ENCODE measurements at places on chromosomes 13 and 19.

GRCh38 chr13:31314961-31315360 is 115.2 kb downstream of the B3GLCT start:
- H3K4me3 ChIP-seq, result no peak overlapping the region
- H3K27ac ChIP-seq, result no peak overlapping the region
- DNase-seq, result no peak

- H3K4me1 ChIP-seq, result peaks cover 28% of the 10 kb centered on the region
- H3K4me3 ChIP-seq, result no peak overlapping the region
- no peak for DNase-seq
These were observed 483.6 kb downstream of the PCDH20 start for GRCh38 chr13:60931858-60932546.

DNA sequence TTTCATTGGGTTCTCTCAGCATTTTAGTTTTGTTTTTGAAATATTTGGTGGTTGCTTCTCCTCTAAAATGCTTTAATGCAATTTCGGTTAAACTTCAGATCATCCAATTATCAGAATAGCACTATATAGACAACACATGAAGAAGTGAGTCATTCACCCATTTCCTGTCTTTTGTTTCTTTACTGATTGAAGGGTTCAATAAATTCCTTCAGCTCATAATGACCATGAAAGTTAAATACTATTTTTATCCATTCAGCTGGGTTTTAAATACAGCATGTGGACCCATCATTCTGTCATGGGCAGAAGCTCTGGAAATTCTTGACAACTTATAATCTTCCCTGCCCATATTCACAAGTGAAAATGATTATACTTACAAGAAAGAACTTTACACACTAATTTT is 187.2 kb downstream of the ITGBL1 start:
- no peak for DNase-seq
- H3K27me3 ChIP-seq, result no peaks in the 10 kb centered on the region
- H3K4me3 ChIP-seq, result no peak overlapping the region
- H3K36me3 ChIP-seq, result no peaks in the 10 kb centered on the region

DNA sequence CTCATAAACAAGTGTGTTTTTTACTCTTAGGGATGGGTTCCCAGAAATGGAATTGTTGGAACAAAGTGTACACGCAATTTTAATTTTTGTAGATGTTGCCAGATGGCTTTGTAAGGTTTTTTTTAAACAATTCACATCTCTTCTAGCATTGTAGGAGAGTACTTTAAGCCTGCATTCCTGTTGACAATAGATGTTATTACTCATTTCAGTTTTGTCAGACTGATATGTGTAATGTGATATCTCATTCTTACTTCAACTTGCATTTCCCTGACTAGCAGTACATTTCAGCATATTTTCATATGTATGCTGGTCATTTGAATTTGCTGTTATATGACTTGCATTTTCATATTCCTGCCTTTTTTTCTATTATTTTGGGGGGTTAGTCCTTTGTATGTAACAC is 186.6 kb upstream of the SLITRK6 start:
- H3K36me3 ChIP-seq, result no peaks in the 10 kb centered on the region
- H3K27ac ChIP-seq, result no peak overlapping the region
- H3K4me3 ChIP-seq, result no peak overlapping the region
- no peak for DNase-seq
- peaks cover 8% of the 10 kb centered on the region for H3K4me1 ChIP-seq

DNA sequence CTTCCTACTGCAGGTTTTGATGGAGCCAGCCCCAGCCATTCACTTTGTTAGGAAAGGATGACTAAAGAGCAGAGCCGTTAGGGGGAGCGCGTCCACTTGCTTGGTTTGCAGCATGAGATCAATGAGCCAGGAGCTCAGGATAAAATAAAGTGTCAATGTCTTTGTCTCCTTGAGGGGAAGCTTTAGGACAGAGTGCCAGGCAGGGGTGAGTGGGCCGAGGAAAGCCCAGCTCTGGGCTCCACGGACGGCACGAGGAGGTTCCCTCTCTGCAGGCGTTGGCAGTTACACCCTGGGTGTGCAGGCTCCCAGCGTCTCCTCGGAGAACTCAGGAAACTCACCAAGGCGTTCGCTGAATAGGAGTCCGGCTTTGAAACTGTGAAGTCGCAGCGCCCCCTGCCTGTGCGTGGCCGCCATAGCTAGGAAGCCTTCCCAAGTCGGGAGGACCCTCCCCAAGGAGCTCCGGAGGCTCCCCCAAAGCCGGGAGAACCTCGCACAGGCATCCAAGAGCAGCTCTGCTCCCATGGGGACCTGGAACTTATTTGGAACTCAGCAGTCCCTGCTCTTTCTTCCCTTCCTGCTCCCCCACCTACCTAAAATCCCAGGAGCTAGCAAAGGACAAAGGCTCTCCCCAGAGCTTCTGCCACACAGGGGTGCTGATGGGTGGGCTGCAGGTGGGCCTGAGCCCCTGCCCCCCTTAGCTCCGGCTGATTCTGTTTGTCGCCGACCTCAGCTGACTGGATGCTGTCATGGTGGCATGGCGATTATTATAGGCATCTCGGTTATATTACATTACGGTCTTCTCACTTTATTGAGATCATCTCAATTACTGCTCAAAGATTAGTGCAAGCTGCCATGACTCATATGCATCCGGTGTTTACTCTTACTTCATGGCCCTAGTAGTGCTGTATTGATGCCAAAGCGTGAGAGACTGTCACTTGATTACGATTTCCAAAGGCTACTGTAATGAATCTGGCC is 34.4 kb downstream of the GSX1 start:
- peaks cover 50% of the 10 kb centered on the region for H3K27me3 ChIP-seq
- H3K36me3 ChIP-seq, result no peaks in the 10 kb centered on the region
- no peaks in the 10 kb centered on the region for H3K4me1 ChIP-seq
- H3K27ac ChIP-seq, result no peak overlapping the region

DNA sequence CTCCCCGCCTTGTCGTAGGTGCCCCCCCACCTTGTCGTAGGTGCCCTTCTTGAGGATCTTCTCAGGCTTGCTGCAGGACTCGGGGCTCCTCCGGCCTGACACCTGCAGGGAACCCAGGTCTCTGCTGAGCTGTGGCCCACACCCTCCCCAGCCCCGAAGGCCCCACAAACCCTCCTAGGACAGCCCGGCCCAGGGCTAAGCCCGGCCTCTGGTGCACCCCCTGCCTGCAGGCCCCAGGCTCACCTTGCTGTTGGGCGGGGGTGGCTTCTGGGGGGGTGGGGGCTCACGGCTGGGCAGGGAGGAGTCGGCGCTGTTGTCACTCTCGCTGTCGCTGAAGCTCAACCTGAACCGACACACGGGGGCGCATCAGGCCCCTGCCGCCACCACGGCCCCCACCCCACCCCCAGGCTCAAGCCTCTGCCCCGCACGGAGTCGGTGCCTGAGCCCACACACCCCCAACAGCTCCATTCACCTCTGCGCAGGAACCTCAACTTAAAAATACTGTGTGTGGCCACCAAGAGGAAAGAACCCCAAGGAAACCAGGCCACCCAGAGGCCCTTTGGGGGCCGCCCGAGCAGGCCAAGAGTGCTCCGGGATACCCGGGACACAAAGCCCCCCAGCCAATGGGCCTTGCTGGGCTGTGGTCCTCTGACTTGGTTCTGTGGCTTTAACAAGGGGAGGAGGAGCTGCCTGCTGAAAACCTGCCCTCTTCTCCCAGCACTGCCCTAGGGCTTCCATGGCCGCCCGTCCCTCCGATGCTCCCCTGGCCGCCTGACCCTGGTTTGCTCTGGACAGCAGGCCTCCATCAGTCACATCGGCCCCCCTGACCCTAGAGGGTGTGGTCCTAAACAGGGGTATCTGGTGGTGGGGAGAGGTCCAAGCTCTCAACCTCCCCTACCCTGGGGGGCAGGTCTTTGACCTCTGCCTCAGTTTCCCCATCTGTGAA is 65.8 kb downstream of the MLLT1 start:
- H3K4me3 ChIP-seq, result no peak overlapping the region
- no peaks in the 10 kb centered on the region for H3K4me1 ChIP-seq
- DNase-seq, result peak; percentile 34

DNA sequence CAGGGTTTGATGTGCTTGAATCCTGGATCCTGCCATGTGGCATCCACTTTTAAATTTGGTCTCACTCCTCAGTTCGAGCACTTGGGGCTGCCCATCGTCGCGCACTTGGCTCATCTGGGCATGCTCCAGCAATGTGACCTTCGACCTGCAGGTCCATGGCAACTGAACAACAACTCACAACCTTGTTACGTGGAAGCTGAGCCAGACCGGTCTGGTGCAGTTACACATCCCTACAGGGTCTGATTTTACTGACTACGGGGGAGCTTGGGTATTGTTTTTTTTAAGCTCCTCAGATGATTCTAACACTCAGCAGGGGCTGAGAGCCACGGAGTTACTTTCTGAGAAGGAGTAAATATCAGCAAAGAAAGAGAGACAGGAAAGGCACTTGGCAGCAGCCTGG is 769.6 kb downstream of the UQCRFS1 start:
- H3K4me3 ChIP-seq, result no peak overlapping the region
- no peaks in the 10 kb centered on the region for H3K27me3 ChIP-seq
- H3K27ac ChIP-seq, result no peak overlapping the region
- DNase-seq, result no peak
- H3K4me1 ChIP-seq, result no peaks in the 10 kb centered on the region

DNA sequence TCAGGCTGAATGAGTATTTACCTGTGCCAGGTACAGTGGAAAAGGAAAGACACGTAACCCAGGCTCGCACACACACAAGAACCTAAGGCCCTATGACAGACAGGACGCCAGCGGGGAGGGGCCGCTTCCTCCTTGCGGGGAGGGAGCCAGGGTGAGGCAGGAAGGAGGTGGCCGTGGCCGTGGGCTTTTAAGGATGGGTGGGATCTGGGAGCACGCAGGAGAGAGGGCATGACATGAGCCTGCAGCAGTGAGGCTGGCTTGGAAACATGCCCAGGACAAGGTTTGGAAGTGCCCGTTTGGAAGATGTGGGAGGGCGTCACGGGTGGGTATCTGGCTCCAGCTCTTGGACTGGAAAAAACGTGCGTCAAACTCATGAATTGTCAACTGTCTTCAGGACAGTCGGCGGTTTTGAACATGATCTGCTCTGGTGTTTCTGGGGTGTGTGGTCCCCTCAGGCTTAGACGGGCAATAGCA is 20.1 kb downstream of the SH3GL1 start:
- peaks cover 49% of the 10 kb centered on the region for H3K4me1 ChIP-seq
- H3K36me3 ChIP-seq, result peaks cover 3% of the 10 kb centered on the region
- peak overlapping the region; percentile 90 for H3K27ac ChIP-seq
- H3K27me3 ChIP-seq, result no peaks in the 10 kb centered on the region
- peak; percentile 60 for DNase-seq

DNA sequence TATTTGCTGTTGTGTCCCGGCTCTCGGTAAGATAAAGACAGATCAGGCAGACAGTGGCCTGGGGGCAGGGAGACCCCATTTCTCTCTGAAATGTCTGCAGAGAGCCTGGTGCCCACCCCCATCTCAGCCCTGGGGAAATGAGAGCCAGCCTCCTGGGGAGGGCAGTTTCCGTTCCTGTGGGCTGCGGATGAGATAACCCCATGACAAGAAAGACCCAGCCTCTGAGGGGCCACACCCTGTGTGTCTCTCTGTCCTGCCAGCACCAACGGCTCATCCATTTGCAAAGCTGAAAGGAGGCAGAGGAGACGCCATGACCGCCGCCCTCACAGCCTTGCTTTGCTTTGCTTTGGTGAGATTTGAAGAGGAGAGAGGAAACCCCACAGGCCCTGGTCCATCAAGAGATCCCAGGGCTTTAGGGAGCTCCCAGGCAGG is 28.1 kb upstream of the KIR3DL3 start:
- no peak overlapping the region for H3K4me3 ChIP-seq
- no peak for DNase-seq
- no peak overlapping the region for H3K27ac ChIP-seq

- H3K4me3 ChIP-seq, result no peak overlapping the region
- no peak overlapping the region for H3K27ac ChIP-seq
- no peaks in the 10 kb centered on the region for H3K36me3 ChIP-seq
These were observed 16.2 kb upstream of the MISP start for GRCh38 chr19:734716-735115.

DNA sequence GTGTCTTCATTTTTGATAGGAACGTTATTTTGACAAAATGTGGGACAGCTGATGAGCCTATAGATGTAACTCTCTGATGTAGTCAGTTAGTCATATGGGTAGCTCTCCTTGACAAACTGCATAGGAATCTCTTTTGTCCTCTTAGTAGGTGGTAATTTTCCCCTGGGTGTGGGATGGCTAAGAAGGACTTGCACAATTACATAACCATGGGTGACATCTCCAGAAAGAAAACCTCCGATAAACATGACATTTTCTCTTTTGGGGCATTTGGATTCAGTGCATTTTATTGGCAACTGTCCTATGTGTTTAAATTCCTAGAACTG is 41.8 kb downstream of the IGFL3 start:
- peaks cover 4% of the 10 kb centered on the region for H3K4me1 ChIP-seq
- H3K27ac ChIP-seq, result no peak overlapping the region
- H3K4me3 ChIP-seq, result no peak overlapping the region
- no peaks in the 10 kb centered on the region for H3K27me3 ChIP-seq
- DNase-seq, result no peak

GRCh38 chr13:102571075-102571474 is 25.7 kb upstream of the TPP2 start:
- H3K27me3 ChIP-seq, result no peaks in the 10 kb centered on the region
- no peak overlapping the region for H3K4me3 ChIP-seq
- no peak overlapping the region for H3K27ac ChIP-seq
- DNase-seq, result no peak

DNA sequence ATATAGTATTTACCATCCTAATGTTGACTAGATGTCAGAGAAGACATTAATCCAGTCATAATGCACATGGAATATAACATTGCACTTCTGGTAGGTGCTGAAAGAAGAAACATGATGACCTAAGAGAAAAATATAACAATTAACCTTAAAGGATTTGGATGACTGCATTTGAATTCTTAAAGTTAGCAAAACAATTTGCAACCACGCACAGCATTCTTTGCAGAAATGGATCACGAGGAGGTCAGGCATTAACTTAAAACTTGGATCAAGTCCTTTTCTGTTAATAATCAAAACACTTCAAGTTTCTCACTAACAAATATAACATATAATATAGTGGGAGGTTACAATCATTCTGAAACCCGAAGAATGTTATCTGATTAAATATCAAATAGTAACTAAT is 525.0 kb upstream of the SLITRK6 start:
- H3K36me3 ChIP-seq, result no peaks in the 10 kb centered on the region
- no peak for DNase-seq
- H3K4me1 ChIP-seq, result no peaks in the 10 kb centered on the region
- no peak overlapping the region for H3K27ac ChIP-seq
- no peaks in the 10 kb centered on the region for H3K27me3 ChIP-seq

Measured in RWPE2 (cell line).